ENCODE measurements at places on chromosomes 4 and X.

DNA sequence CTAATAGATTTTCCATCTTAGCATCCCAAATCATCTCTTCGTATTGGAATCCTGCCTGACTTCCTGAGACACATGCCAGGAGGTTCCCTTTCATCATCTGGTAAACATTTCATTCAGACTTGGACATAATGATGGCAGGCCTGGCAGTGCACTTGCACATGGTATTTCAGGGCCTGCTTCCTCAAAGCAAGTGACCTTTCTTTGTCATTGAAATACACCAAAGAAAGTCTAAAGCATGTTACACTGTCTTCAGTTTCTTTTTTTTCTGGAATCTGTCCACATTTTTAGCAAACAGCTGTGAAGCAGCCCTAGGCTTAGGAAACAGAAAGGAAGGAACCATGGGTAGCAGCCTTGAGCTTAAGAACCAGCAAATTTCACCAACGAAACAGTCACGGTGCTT, 205.9 kb upstream of the VCX start:
- no peak for DNase-seq

GRCh38 chr4:120658772-120659171, 263.8 kb downstream of the PRDM5 start:
- no peak for DNase-seq

DNA sequence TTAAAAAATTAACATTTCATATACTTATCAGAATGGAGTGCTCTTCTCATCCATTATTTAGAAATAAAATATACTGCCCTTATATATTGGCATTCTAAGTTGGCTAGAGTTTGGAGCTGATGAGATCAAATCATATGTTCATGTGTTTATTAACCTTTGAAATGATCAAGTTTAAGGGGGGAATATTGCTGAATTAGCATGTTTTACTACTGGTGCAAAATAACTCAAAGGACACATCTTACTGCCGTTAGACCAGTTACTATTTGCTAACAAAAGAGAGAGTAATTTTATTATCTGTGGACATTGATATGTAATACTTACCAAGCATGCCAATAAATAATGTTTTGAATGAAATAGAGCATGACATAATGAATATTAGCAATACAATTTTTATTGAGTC, 901.0 kb downstream of the CCSER1 start:
- DNase-seq, result no peak

DNA sequence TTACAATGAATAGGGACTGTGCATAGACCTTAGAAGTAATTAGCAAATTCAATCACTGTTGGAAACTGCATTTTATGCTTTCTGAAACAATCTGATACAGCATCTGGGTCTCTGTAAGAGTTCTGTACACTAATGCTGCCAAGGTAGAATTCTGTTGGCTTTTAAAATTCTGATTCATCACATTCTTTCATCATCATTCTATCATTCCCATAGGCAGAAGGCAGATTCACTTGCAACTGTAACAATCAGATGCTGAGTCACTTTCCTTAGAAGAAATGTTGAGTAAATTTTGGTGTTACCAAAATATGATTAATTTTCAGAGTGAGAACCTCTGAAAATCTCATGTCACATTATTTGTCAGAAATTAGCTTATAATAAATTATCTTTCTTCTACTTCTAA, 267.2 kb downstream of the MAPK10 start:
- DNase-seq, result no peak

DNA sequence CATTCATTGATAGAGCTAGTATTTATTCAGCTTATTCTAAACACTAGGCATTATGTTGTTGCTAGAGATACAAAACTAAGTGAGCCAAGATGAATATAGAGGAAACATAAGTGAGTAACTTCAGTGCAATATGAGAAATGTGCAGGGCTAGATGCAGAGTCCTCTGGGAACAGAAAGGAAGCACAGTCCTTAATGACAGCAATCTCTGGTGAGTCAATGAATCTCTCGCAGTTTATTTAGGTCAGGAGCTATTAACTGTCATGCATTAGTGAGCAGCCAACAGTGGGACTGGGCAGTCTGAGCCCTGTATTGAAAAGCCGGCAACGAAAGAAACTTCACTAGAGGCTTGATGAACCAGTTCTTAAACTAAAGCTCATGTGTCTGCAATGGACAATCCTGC, 598.1 kb upstream of the MAGEB2 start:
- no peak for DNase-seq

DNA sequence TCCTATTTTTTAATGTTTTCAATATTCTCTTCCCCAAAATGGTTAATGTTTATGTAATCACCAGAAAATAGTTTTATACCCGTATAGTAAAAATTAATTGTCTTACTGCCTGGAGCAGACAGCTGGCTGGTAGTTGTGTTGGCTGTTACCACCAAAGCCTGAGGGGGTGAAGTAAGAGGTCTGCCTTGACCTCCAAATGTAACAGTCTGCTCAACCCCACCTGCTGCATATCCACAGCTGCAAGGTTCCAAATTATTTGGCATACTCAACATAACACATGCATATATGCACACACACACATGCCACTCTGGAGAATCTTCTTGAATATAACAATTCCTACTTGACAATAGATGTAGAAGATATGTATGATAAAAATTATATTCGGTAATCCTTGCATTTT, 624.3 kb downstream of the ADGRL3 start:
- no peak for DNase-seq

- no peak for DNase-seq
These were observed 103.3 kb downstream of the DHRSX start for GRCh38 chrX:2397229-2398063.

GRCh38 chr4:98394134-98394533, 132.9 kb downstream of the RAP1GDS1 start:
- no peak for DNase-seq

DNA sequence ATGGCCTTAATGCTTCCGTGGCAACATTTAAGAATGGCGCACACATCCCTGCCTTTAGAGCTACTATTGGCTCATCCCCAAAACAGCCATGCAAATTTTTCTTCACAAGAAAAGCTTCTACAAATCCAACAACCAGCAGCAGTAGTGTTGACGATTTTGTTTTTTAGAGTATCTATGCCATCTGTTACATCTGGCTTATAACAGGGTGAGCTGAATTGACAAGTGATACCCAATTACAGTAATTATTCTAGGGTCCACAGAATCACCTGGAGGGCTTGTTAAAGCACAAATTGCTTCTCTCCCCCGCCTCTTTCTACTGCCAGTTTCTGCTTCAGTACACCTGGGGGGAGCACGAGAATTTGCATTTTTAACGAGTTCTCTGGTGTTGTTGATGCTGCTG, 34.1 kb downstream of the DCHS2 start:
- DNase-seq, result no peak

DNA sequence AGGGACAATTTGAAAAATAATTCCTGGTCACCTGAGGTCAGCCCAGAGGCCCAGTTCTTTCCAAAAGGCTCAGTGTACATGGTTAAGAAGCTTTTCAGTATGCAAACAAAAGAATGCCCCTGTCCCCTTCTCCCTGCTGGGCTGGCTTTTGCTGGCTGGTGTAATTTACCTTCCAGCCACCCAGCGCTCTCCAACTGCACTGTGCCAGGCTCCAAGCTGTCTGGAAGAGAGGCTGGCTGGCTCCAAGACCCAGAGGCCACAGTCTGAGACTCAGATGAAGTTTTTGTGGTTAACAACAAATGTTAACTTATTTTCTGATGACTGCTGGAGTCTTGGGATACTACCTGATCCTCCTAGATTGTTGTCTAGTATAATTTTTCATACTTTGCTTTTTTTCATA, 11.9 kb upstream of the KIT start:
- no peak for DNase-seq

DNA sequence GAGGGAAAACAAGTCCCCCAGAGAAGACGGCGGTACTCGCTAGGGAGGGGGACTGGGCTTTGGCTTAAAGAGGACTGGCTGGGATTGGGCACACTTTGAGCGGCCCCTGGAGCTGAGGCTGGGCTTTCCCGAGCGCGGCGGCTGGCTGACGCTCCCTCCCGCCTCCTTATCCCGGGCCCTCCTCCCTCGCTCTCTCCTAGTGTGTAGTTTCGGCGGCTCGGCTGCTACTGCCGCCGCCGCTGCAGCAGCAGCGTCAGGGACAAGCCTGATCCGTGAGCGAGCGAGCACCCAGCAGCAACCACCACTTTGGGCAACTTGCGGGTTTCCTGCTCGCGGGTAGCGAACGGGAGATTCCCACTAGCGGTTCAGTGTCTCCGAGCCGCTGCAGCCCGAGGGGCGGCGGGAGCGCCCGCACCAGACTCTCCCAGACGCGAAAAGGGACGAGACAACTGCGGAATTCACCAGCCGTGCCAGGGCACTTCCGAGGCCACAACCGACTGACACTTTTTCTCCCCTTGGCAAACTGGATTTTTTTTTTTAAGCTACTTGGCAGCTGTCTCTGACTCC, 632 bp upstream of the PCDH7 start:
- DNase-seq, result no peak

DNA sequence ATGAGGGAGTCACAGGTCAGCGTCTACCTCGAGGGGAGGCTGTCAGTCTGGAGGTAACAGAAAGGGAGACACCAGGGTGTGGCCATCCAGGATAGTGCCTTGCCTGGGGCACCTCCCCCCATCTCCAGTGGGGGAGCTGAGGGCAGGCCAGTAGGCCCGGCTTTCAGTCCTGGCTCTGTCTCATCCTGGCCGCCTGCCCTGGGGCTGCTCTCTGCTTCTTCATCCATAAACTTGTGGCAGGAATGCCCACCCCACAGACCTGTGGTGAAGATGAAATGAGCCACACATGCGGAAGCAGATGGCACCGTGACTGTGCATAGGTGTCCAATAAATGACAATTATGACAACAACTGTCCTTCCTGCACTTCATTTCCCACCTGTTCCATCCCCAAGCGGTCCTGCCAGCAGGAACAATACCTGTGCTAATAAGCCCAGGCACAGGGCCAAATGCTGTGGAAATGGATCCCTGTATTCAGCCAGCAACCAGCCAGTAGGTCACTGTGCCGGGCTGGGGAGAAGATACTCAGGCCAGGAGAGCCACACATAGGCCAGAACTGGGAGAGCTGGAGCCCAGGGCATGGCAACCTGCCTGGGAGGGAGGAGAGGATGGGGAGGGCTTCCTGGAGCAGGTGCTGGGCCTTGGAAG, 30.2 kb downstream of the TRO start:
- DNase-seq, result no peak

DNA sequence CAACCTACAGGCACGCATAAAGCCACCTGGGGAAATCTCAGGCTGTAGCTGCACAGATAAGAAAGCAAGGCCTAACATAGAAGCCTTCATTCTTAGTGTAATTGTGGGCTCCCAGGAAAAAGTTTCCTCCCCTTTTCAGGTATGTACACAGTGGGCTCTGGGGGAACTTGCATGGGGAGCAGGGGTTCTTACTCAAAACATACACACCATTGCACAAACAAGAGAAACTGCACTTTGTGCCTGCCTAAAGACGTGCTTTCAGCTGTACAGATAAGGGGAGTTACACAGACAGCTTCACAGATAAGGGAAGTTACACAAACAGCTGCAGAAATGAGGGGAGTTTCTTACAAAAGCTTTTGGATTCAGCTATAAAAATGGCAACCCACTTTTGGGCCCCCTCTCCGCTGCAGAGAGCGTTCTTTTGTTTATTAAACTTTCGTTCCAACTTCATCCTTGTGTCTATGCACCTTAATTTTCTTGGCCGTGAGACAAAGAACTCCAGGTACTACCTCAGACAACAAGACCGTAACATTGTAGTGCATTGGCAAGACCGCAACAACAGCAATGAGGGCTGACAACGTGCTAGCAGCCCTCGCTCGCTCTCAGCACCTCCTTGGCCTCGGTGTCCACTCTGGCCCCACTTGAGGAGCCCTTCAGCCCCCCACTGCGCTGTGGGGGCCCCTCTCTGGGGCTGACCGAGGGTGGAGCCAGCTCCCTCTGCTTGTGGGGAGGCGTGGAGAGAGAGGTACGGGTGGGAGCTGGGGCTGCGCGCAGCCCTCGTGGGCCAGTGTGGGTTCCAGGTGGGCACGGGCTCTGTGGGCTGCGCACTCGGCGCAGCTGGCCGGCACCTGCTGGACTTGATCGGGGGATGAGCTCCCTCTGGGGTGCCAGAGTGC, 317.5 kb downstream of the RAPGEF2 start:
- no peak for DNase-seq

DNA sequence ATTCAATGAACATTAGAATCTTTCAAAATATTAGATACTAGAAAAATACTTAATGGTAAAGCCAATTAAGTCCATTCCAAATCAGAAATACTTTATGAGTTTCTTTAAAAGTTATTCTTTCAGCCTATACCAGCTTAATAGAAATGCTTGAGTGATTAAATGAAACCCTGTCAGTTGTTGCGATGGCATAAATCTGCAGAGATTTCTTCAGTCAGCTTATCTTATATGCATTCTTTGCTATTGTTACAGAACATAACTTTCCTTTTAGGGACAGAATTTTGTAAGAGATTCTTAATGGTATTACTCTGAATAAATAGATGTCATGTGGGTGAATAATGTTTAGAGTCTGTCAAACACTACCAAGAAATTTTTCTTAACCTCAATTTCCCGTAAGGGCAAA, 325.0 kb upstream of the HAND2 start:
- DNase-seq, result no peak

DNA sequence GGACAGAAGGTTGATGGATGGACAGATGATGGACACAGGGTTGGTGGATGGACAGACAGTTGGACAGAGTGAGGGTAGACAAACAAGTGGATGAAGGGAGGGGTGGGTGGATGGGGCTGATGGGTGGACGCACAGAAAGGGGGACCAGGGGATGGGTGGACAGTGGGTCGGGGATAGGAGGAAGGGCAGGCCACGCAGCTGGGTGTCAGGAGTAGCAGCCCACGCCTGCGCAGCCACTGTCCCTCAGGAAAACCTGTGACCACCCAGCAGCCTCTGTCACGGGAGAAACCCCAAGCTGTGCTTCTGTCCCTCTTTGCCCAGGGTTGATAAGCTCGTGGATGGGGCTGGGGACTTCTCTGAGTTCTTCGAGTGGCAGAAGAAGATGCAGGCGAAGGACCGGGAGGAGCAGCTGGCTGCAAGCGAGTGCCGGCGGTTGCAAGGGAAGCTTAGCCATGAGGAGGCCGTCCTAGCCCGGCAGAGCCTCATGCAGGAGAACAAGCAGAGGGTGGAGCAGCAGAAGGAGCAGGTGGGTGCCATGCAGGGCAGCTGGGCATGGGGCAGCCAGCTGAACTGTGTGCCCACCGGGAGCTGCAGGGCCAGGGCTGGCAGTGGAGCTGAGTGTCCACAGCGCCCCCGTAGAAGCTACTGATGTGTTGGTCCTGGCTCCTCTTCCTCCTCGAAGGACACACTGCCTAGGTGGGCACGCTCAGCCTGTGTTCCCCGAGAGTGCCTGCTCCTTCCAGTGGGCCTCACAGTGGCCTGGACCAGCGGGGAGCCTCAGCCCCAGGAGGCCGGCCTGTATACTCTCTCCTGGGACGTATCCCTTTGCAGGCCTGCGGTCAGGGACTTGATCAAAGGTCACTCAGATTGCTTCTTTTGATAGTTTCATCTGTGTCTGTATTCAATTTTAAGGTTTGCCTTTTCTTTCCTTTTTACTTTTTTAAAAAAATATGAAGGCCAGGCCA, 16.8 kb upstream of the RNF4 start:
- no peak for DNase-seq

- no peak for DNase-seq
These were observed 398.7 kb upstream of the PPP1R2C start for GRCh38 chrX:43176686-43177085.

DNA sequence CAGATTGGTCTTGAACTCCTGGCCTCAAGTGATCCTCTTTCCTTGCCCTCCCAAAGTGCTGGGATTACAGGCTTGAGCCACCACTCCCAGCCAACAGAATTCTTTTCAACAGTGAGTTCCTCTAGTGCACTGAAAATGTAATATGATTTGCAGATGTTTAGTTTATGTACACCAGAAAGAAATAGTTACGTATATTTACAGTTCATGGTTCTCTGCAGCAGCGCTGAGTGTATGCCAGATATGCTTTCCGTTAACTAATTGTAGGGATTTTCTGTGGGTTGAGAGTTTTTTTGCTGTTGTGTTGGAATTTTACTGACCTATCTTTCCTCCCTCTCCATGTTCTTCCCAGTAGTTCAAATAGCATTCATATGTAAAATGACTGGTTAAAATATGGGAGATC, 44.0 kb downstream of the GAB1 start:
- no peak for DNase-seq

Data from cortex of kidney (tissue), 1 donor.